ENCODE measurements at places on chromosomes 7 and 10.

DNA sequence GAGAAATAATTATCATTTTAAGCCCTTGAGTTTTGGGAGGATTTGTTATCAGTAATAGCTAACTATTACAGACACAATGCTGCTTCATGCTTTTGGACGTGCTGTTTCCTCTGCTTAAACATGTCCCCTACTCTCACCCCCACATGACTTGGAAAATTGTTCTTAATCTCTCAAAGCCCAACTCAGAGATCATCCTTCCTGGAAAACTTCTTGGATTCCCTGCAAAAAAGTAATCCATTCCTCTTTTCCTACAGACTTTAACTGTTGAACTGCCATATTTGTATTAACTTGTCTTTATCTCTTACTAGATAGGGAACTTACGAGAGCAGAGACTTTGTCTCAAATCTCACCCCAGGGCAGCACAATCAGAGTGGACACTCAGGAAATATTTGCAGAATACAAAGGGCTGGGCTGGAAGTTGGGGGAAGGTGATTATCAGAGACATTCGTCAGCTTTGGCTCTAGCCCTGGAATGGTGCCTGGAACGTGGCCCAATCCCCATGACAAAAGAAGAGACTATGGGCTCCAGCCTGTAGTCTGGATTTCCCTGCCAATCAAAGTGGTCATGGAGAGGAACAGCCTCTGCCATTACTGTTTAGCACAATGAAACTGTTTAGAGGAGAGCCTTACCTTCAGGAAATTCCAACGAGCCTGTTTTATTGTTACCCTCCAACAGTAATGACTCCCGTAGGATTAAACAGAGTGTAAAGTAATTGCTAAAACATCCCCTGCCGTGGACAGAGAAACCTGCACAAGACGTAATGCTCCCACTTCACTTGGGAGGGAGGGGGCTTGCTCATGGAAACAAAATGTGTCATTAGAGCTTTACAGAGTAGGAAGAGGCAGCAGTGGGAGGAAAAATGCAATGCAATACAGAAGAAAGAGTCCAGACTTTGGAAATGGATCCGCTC, 140.4 kb upstream of the AUTS2 start:
- DNase-seq = no peak

- DNase-seq = peak; percentile 63
Measured at GRCh38 chr10:128150045-128150493, 23.8 kb upstream of the MKI67 start.

DNA sequence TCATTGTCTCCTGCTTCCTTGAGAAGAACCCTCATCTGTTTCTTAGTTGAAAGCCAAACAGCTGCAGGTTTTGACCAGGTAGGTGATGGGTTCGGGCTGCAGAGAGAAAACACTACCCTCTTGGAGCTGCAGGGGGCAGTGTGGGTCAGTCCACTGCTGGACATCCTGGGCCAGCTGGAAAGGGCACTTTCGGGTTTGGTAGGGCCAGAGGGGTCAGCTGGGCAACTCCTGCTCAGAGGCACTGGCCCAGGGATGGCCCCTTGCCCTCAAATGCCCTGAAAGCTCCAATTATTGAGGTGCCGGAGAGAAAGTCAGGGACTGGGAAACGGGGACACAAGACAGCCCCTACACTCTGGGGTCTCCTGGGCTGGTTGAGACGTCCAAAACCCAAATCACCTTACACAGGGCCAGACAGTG, 90.7 kb downstream of the MKI67 start:
- DNase-seq = peak; percentile 36

DNA sequence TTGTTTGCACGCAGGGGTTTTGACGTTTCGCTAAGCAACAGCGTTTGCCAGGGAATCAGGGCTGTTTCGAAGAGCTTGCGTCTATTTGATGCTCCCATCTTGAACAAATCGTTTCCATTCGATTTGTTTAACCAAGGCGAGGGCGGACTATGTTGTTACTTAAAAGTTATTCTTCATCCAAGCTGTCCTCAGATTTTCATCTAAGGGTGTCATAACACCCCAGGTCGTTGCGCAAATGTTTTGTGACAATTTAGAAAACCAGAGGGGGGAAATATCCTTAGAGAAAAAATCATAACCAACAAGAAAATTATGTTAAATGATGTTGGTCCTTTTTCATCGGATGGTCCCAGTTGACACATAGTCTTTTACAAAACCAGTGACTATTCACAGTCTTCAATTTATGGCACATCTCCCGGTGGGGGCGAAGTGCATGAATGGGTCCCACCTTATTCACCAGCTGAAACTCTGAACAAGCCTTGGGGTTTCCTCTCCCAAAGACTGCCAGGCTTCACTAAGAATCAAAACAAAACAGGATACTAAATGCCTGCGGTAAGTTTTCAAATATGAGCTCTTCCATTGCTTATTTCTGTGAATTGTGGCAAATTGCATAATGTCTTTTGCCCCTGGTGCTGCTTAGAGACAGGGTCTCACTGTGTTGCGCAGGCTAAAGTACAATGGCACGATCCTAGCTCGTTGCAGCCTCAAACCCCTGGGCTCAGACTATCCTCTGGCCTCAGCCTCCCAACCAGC, 109.9 kb downstream of the REEP3 start:
- no peak for DNase-seq

DNA sequence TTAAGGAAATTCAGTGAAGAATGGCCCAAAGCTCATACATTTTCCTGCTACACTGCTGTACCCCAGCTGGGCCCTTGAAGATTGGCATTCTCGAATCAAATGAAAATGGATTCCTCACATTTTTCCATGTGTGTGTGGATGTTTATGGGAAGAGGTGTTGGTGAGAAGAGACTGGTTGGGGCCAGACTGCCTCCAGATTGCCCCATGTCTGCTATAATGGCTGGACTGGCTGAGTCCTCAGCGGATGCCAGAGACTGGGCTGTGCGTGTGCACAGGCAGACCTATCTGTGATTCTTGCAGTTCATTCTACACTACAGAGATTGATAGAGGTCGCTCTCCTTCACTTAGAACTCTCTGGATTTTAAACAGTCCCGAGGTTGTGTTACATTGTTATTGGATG, 183.6 kb upstream of the GDF10 start:
- no peak for DNase-seq

DNA sequence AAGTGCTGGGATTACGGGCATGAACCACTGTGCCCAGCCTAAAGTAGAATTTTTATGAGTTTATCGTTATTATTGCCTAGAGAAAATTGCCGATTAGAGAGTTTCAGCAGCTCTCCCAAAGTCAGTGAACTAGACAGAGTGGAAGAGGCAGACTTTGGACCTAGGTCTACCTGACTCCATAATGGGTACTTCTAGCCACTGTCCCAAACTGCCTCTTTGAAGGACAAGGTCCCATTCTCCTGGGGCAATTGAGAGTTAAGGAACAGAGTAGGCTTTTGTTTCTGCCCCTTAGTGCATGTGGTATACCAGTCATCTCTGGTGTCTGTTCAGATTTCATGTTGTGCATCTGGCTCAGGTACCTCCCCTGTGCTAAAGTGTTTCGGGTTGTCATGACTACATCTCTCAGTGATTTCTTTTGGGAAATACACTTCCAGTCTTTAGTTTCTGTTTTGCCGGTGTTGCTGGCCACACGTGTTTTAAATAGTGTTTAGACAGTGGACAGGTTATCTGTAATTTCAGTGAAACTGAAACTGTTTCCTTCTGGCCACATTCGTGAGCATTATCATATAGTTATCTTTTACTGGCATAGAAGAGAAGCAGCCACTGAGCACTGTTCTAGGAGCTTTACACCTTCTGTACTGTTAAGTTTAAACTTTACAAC, 4.7 kb downstream of the TMEM236 start:
- peak; percentile 43 for DNase-seq

DNA sequence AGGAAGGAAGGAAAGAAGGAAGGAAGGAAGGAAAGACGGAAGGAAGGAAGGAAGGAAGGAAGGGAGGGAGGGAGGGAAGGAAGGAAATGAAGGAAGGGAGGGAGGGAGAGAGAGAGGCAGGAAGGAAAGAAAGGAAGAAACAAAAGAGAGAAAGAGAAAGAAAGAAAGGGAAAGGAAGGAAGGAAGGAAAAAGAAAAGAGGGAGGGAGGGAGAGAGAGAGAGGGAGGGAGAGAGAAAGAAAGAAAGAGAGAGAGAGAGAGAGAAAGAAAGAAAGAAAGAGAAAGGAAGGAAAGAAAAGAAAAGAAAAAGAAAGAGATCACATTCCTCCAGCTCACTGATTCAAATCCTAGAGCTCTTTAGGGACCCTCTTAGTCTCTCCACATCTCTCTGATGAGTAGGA, 24.7 kb downstream of the ELN start:
- DNase-seq = no peak

DNA sequence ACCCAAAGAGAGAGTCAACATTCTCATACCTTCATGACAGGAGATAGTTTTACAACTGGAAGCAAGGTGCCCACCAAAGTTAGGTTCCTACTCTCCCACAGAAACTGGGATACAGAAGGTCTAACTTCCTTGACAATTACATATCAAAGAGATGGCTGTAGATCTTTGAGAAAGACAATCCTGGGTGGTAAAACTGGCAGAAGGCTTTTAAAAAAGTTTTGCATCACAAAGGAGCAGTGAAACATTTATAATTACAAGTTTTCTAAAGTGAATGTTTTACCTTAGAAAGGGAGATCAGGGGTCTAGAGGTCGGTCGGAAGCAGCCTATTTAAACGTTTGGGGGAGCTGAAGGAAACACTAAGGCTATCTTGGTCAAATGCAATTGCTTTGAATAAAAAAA, 166.6 kb upstream of the STEAP1 start:
- no peak for DNase-seq

DNA sequence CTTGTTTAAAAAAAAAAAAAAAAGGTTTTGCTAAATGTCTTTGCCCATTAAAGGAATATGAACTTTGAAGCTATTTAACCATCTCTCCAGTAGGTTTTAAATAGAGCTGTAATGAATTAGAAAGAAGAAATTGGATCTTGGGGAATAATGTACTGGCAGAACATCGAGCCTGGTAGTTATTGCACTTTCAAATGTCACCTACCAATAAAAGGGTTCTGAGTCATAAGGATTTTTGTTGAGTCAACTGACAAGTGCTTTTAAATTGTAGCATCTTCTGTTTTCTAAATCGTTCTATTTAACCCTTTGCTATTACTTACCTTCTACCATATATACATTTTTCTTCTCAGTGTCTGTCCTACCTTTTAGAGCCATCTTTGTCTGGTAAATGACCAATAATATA, 10.7 kb downstream of the CUTC start:
- no peak for DNase-seq

DNA sequence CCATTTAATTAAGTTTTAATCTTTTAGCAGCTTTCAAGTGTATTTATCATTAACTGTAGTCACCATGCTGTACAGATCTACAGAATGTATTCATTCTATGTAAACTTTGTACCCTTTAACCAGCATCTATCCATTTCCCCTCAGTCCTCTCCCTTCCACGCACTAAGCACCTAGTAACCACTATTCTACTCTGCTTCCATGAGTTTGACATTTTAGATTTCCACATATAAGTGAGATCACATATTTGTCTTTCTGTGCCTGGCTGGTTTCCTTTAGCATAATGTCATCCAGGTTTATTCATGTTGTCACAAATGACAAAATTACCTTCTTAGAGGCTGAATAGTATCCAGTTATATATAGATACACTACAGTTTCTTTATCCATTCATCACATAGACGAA, 79.7 kb downstream of the BTAF1 start:
- DNase-seq = no peak

GRCh38 chr7:50707236-50708006, 75.3 kb downstream of the GRB10 start:
- no peak for DNase-seq

- DNase-seq = no peak
Measured at GRCh38 chr7:36116347-36117202, 36.5 kb upstream of the EEPD1 start.

DNA sequence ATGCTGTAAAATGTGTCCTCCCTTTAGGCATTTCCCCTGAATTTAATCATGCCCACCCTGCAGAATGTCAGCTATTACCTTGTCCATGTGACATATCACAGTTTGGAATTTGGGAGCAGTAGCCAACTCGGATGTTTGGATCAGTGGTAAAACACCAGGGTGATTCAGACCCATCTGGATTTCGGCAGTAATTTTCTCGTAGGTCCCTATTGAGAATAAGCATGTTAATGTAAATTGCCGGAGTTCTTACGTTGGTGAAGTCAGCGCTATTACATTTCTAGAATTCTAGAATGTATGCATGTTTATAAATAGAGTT, 44.1 kb downstream of the HGF start:
- DNase-seq = no peak

- no peak for DNase-seq
Measured at GRCh38 chr10:97865488-97865887, 15.8 kb downstream of the GOLGA7B start.

DNA sequence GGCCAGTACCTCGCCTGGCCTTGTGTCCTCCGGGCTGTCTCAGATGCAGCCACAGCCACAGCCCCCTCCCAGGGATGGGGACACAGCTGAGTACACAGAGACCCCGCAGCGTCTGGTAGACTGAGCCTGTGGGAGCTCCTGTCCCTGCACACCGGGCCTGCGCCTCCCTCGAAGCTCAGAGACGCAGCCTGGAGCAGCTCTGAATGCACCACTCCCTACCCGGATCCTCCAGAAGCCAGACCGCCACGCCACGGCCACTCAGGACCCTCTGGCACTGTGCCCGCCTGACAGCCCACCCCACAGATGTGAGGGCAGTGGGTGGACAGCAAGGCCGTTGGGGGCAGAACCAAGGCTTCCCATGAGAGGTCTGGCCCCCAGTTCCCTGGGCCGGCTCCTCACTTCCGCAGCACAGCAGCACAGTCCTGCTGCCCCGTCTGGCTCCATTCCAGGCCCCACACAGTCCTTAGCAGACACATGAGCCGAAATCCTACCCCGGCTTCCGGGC, 40.8 kb downstream of the PAPOLB start:
- no peak for DNase-seq

DNA sequence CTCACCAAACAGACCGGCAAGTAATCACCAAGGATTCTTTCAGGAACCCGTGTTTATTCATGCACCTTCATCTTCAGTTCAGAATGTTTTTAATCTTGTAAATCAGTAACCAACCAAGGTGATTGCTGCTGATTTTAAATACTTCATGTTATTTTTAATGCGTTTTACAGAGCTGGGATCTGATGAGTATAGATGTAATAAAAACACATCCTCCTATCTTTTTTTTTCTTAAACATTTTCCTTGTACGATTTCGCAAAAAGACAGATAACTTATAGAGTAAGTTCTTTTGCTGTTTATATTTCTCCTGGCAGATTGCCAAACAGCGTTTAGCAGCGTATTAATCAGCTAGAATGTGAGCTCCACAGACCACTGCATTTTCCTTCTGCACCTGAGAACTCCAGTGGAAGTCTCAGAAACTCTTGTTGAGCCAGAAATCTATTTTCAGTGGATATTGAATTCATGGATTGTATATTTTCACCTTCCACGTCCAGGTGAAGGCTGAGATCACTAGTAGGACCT, 397.8 kb upstream of the NRP1 start:
- DNase-seq = peak; percentile 20

Data from DMS53 (cell line).